NCI-H1105 treated with DMSO at 0.1 percent for 48 hours (cell line): ENCODE measurements at places on chromosomes 2 and 18.

DNA sequence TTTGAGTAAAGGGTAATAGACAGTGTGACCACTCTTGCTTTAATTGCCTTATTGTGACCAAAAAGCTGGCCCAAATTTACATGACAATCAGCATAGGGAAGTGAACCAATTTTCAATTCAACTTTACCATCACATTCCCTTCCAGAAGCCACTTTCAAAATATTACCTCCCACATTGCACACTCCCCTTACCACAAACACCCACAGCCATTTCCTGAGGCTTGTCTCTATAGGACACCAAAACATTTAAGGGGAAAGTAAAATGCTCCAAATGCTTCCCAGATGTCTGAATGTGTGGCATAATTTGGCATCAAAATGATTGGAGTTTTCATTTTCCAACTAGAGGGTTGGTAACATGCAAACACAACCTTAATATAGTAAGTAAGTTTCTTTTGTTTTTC, 616.1 kb downstream of the SLC4A3 start:
- no peak for DNase-seq

DNA sequence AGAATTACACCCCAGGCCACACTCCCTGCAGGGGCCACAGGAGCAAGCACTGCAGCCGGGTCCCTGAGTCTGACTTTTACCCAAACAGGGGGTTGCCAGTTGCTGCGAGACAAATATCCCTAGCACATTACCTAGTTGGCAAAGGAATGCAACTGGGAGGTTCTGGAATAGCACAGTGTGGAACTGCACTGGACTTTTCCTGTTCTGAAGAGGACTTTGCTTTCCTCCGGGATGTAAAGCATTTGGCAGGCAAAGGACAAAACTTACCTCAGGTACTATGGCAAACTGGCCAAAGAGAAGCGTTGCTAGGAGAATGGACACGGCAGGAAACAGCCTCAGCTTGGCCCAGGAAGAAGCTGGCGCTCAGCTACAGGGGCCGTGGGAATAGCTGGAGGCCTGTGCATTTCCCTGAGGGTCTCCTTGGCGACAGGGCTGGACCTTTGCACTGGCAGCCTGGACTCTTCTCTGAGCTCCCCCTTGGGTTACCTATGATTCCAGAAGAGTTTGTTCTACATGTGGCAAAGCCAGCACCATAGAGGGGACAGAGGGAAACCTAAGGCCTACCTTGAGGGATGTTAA, 45.0 kb downstream of the BCL11A start:
- DNase-seq, result no peak

- DNase-seq, result no peak
Measured at GRCh38 chr18:59867337-59868104, 32.3 kb upstream of the PMAIP1 start.

DNA sequence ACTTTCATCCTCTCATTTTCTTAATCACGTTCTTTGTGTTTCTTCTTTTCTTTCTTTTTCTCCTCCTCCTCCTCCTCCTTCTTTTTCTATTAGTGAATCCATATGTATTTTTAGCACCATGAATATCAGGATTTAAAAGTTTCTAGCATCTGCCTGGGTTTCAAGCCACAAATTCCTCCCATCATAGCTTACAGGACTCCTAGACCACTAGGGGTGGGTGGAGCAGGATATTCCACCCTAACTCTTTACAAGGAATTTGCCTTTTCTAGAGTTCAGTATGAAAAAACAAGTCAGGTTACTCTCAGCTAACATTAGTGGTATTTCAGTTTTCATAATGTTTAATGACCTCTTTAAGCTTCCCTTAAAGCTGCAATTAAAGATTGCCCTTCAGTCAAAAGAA, 19.1 kb upstream of the LRRTM1 start:
- no peak for DNase-seq

- DNase-seq, result no peak
Measured at GRCh38 chr2:229414631-229415030, 143.5 kb upstream of the PID1 start.

DNA sequence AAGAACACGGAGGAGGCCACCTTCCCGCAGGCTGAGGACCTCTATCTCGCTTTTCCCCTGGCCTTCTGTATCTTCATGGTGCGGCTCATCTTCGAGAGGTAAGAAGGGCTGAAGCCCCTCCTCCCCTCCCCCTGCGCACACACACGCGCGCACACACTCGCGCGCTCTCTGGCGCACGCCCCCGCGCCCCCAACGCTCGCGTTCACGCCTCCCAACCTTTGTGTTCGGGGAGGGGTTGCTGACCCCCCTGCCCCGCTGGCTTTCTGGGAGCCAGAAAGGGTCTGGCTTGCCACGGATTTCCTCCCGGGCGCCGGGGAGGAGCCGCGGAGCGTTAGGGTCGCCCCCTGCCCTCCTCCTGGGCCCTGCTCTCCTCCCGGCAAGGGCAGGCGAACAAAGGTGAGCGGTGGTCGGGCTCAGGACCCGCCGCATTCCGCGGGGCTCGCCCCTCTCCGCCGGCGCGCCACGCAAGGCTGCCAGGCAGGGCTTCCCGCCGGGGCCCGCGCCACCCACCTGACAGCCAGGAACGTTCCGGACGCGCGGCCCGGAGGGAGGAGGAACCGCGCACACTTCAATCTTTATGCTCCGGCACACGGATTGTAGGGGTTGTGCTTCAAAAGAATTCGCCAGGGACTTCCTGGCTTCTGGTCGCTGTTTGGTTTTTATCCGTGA, 583 bp downstream of the CERS6 start:
- DNase-seq, result peak; percentile 74

GRCh38 chr2:164934401-164935117, 20.8 kb downstream of the SLC38A11 start:
- DNase-seq, result no peak

- DNase-seq, result no peak
Measured at GRCh38 chr2:29697181-29697580, 224.2 kb downstream of the ALK start.

DNA sequence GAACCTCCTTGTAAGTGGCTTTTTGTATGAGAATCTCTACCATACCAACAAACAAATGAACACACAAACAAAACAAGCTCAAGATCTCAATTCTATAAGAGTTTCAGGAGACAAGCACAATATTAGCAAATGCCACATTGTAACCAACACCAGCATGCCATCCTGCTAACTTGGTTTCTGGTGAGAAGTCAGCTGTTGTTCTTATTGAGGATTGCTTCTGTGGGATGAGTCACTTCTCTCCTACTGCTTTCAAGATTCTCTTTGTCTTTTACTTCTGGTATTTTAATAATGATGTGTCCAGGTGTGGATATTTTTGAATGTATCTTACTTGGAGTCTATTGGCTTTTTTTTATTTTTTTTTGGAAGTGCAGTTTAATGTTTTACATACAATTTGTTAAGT, 131.7 kb downstream of the BCL2L11 start:
- DNase-seq, result no peak

- peak; percentile 11 for DNase-seq
Measured at GRCh38 chr2:221204699-221205098, 367.4 kb downstream of the EPHA4 start.

GRCh38 chr2:228197504-228197903, 16.0 kb upstream of the SPHKAP start:
- no peak for DNase-seq

GRCh38 chr2:207041786-207042554, 102.7 kb downstream of the CPO start:
- no peak for DNase-seq

- DNase-seq, result peak; percentile 43
Measured at GRCh38 chr2:138829326-138829919, 49.2 kb upstream of the NXPH2 start.

DNA sequence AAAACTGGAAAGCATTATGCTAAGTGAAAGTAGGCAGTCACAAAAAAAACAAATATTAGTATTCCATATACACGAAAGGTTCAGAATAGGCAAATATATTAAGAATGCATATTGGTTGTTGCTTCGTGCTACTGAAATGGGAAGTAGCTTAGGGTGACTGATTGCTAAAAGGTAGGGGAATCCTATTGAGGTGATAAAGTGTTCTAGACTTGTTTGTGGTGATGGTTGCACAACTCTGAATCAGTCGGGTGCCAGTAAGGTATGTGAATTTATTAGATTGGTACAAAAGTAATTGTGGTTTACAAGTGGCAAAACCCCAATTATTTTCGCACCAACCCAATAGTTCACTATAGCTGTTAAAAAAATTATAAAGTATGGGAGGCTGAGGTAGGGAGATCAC, 20.7 kb downstream of the USP34 start:
- DNase-seq, result no peak

GRCh38 chr2:65530547-65531320, 98.3 kb upstream of the SPRED2 start:
- no peak for DNase-seq

DNA sequence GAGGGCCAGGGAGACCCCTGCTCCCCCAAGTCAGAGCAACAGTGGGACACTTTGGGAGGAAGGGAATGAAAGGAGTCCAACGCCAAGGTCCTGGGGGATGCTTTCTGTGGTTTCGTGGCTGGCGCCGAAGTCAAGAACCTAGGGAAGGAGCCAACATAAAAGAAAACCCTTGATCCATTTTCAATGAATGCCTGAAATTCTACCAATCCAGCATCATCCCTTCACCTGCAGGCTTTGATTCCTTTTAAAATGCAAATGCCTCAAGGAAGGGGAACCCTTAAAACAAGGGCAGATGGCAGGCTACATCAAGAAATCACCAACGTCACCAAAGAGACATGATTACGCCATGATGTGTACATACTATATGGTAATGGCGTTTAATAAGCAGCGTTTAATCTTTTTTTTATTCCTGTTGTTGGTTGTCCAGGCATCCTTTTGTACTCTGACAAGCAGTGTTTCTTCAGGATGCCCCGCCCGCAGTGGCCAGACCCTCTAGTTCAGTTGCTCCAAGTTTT, 123.3 kb upstream of the SLC1A4 start:
- no peak for DNase-seq

DNA sequence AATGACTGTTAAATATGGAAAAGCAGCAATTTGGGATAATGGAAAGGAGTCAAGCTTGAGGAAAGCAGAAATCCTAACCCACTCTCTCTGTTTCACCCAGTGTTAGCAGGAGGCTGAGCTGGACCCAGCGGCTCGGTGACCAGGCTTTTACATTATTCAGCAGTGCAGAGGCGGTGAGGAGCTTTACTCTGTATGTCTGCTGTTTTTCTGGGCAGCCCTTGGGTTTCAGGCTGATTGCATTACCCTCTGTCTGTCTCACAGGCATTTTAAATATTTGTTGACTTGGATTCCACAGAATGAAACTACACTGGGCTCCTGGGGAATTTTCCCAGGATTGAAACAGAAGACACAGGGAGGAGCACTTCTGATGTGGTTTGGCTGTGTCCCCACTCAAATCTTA, 368.0 kb downstream of the GALR1 start:
- no peak for DNase-seq

- DNase-seq, result no peak
Measured at GRCh38 chr18:26493021-26493420, 55.3 kb downstream of the KCTD1 start.

- no peak for DNase-seq
Measured at GRCh38 chr2:1708476-1709334, 35.6 kb downstream of the PXDN start.

DNA sequence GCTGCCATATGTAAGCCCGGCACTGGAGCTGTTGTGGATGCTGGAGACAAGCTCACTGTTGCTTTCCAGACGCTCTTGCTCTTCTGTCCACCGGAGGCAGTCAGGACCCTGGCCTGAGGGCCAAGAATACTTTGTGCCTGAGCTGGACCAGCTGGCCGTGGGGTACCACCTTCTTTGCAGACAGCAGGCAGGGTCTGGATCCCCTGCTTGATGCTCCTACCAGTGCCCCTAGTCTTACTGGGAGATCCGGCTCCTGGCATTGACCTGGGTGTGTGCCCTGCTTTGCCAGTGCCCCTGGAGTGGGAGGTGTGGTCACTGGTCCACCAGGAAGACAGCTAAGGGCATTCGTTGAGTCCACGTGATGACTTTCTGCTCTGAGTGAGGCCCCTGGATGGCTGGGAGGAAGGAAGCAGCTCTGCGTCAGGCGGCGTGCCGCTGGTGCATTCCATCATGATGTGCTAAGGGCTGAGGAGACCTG, 59.3 kb downstream of the LRRFIP1 start:
- DNase-seq, result no peak

DNA sequence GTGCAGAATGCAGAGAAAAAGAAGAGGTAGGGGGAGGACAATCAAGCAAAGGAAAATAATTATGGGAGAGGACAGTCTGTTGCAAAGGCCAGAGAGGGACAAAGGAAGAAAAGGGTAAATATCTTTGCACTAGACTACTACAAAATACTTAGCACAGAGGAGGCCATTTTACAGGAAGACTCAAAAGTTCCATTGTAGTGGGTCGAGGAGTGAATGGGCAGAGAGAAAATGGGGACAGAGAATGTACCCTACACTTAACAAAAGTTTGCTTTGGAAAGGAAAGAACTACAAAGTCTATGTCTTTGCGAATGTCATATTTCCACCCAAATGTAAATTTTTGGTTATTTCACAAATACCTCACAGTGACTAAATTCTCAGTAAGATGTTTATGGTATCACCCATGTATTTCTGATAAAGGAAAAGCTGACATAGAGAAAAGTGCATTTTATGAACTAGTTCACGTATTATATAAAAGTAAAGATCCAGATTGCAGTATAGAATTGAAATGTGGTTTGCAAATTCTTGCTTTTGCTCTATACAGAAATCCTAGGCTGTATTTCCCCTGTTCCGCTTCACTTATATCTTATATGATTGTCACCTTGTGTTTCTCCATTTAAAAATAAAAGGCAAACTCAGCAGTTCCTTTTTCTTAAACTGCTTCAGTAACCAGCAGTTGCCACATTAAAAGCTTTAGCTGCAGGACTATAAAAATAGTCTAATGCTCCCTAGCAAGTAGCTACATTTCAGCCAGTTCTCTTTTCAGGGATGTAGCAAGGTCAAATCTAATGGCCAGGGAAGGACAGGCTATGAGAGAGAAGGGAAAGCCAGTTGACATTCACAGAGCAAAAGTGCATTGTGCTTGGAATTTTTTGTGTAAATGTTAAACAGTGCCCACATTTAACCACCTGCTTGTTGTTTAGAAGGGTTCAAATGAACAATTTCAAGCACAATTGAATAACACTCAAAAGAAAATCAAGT, 79.7 kb upstream of the CYTIP start:
- DNase-seq, result no peak

DNA sequence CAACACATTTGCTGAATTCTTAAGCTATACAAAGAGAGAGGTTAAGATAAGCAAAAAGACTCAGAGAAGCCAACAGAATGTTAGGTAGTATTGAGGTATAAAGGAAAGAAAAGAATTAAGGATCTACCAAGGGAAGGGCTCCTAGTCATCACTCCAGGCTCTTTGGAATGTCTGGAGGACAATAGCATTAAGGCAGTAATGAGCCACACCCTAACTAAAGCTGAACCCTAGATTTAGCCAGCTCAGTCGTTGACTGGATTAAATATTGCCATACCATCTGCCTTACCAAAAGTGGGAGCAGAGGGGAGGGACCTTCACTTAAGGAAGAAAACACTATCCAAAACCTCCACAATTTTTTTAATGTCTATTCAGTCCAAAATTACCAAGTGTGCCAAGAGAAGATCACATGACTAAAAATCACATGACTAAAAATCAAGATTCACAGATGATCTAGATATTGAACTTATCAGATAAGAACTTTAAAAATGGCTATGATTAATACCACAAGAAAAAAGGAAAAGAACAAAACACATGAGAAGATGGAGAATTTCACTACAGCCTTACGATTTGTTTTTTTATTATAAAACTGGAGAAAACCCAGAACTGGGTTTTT, 59.7 kb downstream of the EXOC6B start:
- no peak for DNase-seq
